Endodermal cell (in vitro differentiated cells): ENCODE measurements at places on chromosomes 7 and 10. TPM values are rescaled to one million over a fixed set of nuclear protein-coding genes. Genes with fewer than 3 reads are reported as not detected.

DNA sequence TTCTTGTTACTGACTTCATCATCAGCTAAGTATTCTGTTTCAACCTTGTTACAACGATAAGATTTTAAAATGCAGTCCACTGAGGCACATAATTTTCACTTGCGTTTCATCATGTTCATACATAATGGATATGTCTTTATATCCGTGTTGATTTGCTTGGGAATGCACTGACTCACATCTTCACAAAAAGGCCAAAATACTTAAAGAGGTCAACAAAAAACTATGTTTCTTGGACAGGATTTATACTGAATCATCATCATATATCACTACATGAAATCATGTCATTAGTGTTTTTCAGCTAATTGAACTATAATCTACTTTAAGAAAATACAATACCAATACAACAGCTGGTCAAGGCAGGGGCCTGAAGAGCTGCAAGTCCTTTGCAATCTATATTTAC is 324.5 kb upstream of the KLF6 start:
- H3K4me1 ChIP-seq, result no peaks in the 10 kb centered on the region
- no peak overlapping the region for H3K4me3 ChIP-seq
- no peak overlapping the region for H3K27ac ChIP-seq
- DNase-seq, result no peak
- H3K27me3 ChIP-seq, result no peaks in the 10 kb centered on the region
- no peaks in the 10 kb centered on the region for H3K36me3 ChIP-seq

- H3K27ac ChIP-seq, result no peak overlapping the region
- peaks cover 8% of the 10 kb centered on the region for H3K4me1 ChIP-seq
- H3K27me3 ChIP-seq, result peaks cover 42% of the 10 kb centered on the region
- H3K4me3 ChIP-seq, result no peak overlapping the region
Measured at GRCh38 chr10:99435986-99436638, 5.7 kb upstream of the GOT1 start.

GRCh38 chr7:149476791-149477190 is 15.9 kb upstream of the ZNF777 start:
- H3K36me3 ChIP-seq, result peaks cover 75% of the 10 kb centered on the region
- H3K27me3 ChIP-seq, result no peaks in the 10 kb centered on the region
- H3K4me3 ChIP-seq, result no peak overlapping the region
- H3K27ac ChIP-seq, result no peak overlapping the region

DNA sequence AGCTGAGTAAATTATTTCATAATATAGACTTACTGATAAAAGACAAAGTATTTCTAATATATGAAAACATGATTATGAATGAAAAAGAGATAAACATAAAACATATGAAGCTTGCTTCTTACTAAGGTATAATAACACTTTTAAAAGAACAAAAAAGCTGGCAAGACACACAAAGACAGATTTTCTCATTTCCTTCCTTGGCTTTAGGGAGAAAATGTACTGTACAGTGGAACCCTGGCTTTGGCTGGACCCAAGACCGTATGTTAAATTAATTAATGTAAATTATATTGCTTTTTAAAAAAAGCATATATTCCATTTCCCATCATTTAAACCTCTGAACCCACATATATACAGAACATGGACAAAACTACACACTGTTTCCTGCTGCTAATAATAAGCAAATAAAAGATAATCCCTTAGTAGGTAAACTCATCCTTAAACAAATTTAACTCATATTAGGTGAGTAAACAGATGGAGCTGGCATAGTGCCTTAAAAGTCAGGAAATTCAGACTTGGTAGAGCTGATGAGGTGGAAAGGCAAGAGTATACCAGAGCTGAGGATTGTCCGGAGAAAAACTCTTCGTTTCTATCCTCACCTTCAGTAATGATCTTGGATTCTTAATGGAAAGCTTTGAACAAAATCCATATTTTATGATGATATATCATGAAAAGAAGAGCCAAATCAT is 1016.4 kb upstream of the KCND2 start:
- no peaks in the 10 kb centered on the region for H3K27me3 ChIP-seq
- DNase-seq, result no peak
- H3K36me3 ChIP-seq, result no peaks in the 10 kb centered on the region
- H3K27ac ChIP-seq, result no peak overlapping the region
- no peaks in the 10 kb centered on the region for H3K4me1 ChIP-seq
- H3K4me3 ChIP-seq, result no peak overlapping the region

DNA sequence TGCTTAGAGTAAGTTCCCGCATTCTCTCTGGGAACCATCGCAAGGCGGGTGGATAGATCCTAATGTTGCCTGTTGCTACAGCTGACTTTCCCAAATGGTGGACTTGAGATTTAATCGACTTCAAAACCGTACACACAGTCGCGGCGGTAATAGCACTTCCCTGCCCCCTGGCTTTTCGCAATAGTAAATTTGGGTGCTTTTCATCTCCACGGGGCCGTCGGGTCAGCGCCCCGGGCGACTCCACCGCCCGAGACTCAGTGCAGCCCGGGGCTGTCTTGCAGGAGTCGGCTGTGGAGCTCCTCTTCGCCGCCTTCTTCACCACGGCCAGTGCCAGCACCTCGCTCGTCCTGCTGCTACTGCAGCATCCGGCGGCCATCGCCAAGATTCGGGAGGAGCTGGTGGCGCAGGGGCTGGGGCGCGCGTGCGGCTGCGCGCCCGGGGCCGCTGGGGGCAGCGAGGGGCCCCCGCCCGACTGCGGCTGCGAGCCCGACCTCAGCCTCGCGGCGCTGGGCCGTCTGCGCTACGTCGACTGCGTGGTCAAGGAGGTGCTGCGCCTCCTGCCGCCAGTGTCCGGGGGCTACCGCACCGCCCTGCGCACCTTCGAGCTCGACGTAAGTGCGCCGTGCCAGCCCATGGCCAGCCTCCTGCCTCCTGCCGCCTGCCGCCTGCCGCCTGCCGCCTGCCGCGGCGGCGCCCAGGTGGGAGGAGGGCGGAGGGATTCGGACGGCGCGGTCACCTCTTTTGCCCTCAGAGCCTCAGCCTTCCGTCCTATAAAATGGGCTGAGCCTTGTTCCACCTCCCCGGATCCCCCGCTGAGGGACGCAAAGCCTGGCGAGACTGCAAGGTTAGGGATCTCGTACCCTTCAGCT is 5.3 kb downstream of the CYP26C1 start:
- peak; percentile 85 for DNase-seq
- peaks cover under 1% of the 10 kb centered on the region for H3K4me1 ChIP-seq
- no peak overlapping the region for H3K27ac ChIP-seq
- peak overlapping the region; percentile 71 for H3K4me3 ChIP-seq
- H3K36me3 ChIP-seq, result no peaks in the 10 kb centered on the region

DNA sequence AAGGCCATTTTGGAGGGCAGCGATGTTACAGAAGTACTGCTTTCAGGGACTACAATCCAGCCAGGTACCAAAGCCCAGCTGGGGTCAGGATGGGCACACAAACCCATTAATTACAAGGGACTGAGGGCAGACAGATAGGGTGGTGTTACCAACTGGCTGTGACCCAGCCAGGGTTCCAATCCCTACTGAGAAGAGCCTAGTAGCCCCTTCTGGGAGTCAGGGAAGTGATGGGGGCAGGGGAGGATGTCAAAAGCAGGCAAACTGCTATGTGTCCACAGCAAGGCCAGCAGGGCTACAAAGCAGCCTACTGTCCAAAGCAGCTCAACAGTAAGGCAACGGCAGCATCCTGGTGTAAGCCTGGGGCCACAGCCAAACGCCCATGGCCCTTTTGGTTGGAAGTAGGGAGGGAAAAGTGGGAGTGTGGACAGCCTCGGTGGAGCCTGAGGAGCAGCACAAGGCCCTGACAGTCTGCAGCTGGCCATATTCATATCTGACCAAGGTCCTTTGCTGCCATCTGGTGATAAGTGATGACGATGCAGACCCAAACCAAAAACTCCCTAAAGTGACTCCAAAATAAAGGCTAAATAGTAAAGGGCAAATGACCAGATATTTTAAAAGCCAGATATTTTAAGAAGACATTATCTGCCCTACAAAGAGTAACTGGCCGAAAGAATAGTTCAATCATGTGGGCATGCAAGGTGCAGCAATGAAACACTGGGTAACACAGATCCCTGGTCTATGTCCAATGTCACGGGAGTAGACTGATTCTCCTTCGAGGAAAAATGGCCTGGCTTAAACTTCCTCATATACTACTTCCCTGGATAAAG is 56.9 kb downstream of the XPNPEP1 start:
- DNase-seq, result peak; percentile 71
- no peak overlapping the region for H3K4me3 ChIP-seq
- H3K4me1 ChIP-seq, result no peaks in the 10 kb centered on the region
- H3K36me3 ChIP-seq, result peaks cover 78% of the 10 kb centered on the region
- no peak overlapping the region for H3K27ac ChIP-seq

- H3K27me3 ChIP-seq, result peaks cover 13% of the 10 kb centered on the region
- no peaks in the 10 kb centered on the region for H3K36me3 ChIP-seq
- no peak overlapping the region for H3K4me3 ChIP-seq
- H3K27ac ChIP-seq, result no peak overlapping the region
- H3K4me1 ChIP-seq, result no peaks in the 10 kb centered on the region
Measured at GRCh38 chr10:103265717-103266329, 11.1 kb upstream of the INA start.

GRCh38 chr7:5596046-5596895 is 172.6 kb upstream of the TNRC18 start:
- no peak overlapping the region for H3K27ac ChIP-seq
- peaks cover 49% of the 10 kb centered on the region for H3K36me3 ChIP-seq
- H3K27me3 ChIP-seq, result no peaks in the 10 kb centered on the region

- H3K27ac ChIP-seq, result no peak overlapping the region
- H3K36me3 ChIP-seq, result no peaks in the 10 kb centered on the region
- peak; percentile 86 for DNase-seq
- peaks cover 7% of the 10 kb centered on the region for H3K27me3 ChIP-seq
Measured at GRCh38 chr10:27783660-27784059, 38.0 kb upstream of the MKX start.

GRCh38 chr10:74816824-74817498 is 9.4 kb upstream of the KAT6B start:
- no peaks in the 10 kb centered on the region for H3K27me3 ChIP-seq
- no peak overlapping the region for H3K27ac ChIP-seq
- H3K4me1 ChIP-seq, result peaks cover 4% of the 10 kb centered on the region
- no peaks in the 10 kb centered on the region for H3K36me3 ChIP-seq
- DNase-seq, result no peak

- no peaks in the 10 kb centered on the region for H3K36me3 ChIP-seq
- no peak overlapping the region for H3K4me3 ChIP-seq
- H3K27me3 ChIP-seq, result no peaks in the 10 kb centered on the region
- DNase-seq, result peak; percentile 78
Measured at GRCh38 chr10:86090807-86091206, 275.8 kb downstream of the GRID1 start.

DNA sequence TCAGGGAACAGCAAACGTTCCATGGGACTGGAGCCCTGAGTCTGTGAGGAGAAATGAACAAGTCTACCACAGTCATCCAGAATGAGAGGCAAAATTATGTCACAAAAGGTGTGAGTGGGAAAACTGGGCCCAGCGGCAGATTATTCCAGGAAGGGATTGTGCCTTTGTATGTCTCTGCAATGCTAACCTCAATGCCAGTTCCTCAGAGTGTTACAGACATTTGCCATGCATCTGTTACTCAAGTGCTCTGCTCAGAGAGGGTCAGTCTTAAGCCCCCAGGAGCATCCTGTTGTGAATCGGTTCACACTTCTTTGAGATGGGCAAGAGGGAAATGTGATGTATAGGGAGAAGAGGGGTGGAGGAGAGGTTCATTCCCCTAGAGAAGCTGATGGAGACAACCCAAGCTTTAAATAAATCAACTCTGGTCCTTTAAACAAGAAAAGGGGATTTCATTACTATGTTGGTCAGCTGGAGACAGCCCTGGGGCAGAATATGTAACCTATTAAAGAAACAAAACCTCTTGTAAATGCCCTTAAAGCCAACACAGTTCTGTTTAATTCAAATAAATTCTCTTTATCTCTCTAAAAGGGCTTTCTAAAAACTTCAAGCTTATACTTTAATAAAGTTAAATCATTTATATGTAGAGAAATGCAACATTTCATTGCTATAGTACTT is 85.9 kb upstream of the GRB10 start:
- DNase-seq, result no peak
- no peaks in the 10 kb centered on the region for H3K36me3 ChIP-seq
- peaks cover 5% of the 10 kb centered on the region for H3K4me1 ChIP-seq
- no peak overlapping the region for H3K4me3 ChIP-seq
- no peaks in the 10 kb centered on the region for H3K27me3 ChIP-seq

- no peak for DNase-seq
- no peak overlapping the region for H3K4me3 ChIP-seq
- H3K27me3 ChIP-seq, result no peaks in the 10 kb centered on the region
- H3K27ac ChIP-seq, result no peak overlapping the region
- H3K36me3 ChIP-seq, result peaks cover 6% of the 10 kb centered on the region
Measured at GRCh38 chr7:140551355-140552239, 72.3 kb upstream of the MKRN1 start.

DNA sequence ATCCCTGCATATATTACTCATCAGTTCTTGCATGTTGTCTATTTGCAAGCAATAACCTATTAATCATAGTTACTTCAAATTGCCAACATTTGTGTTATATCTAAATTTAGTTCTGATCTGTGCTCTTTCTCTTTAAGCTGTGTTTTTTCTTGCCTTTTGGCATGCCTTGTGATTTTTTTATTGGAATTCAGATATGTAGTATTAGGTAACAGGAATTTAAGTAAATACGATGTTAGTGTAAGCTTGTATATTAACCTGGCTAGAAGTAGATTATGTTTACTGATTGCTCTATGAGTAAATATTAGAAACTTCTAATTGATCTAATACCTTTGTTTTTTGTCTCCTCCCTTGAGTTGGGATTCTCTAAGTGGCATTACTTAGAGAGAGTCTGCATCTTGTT is 718.9 kb upstream of the POT1 start:
- H3K4me1 ChIP-seq, result peaks cover 8% of the 10 kb centered on the region
- H3K36me3 ChIP-seq, result no peaks in the 10 kb centered on the region
- no peak overlapping the region for H3K27ac ChIP-seq
- H3K27me3 ChIP-seq, result no peaks in the 10 kb centered on the region

DNA sequence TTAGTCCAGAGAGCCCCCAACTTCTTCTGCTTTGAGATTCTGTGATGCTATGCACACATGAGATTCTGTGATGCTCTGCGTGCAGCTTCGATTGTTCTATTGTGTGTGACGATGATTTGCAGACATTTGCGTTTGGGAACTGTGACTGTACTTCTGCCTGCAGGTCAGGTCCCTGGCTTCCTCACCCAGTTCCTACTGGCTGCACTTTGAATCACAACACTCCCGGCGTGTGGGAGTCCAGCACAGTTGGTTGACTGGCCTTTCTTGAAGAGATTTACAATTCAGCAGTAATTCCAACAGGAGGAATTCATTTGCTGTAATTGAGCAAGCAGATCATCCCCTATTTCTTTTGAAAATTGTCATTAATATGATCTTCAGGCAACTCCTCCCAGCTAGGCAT is 252.2 kb upstream of the YAE1 start:
- no peak for DNase-seq
- H3K27me3 ChIP-seq, result no peaks in the 10 kb centered on the region
- H3K36me3 ChIP-seq, result no peaks in the 10 kb centered on the region
- H3K4me1 ChIP-seq, result no peaks in the 10 kb centered on the region
- no peak overlapping the region for H3K27ac ChIP-seq

GRCh38 chr7:23852135-23852534 is 142.1 kb downstream of the STK31 start:
- no peak for DNase-seq
- H3K4me1 ChIP-seq, result no peaks in the 10 kb centered on the region
- no peak overlapping the region for H3K4me3 ChIP-seq
- H3K27ac ChIP-seq, result no peak overlapping the region
- no peaks in the 10 kb centered on the region for H3K36me3 ChIP-seq
- H3K27me3 ChIP-seq, result no peaks in the 10 kb centered on the region

SPDYE16 gene
- not detected in 3 replicates for total RNA-seq

MKRN1 gene
- total RNA-seq, result 135 and 163 TPM in 2 replicates

UBN2 gene
- 42.0 and 48.8 TPM in 2 replicates for total RNA-seq

ADARB2 gene
- 0.97 and 1.1 TPM in 2 replicates for total RNA-seq

ANKRD30A gene
- not detected in 2 replicates for total RNA-seq

NRP1 gene
- 22.1 and 30.6 TPM in 2 replicates for total RNA-seq
